ENCODE measurements at places on chromosomes 4 and X.

- peak; percentile 43 for DNase-seq
Measured at GRCh38 chr4:101169044-101170014, 178.0 kb downstream of the PPP3CA start.

DNA sequence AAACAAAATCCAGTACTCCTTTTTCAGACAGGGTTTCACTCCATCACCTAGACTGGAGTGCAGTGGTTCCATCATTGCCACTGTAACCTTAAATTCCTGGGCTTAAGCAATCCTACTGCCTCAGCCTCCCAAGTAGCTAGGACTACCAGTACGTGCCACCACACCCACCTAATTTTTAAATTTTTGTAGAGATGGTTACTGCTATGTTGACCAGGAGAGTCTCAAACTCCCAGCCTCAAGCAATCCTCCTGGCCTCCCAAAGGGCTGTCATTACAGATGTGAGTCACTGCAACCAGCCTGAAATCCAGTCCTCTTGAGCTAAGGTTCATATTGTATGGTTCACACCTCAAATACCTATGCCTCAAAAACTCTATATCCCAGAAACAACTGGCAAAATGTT, 22.4 kb downstream of the ANKRD17 start:
- no peak for DNase-seq

- no peak for DNase-seq
Measured at GRCh38 chr4:126441173-126442035, 1126.6 kb downstream of the FAT4 start.

DNA sequence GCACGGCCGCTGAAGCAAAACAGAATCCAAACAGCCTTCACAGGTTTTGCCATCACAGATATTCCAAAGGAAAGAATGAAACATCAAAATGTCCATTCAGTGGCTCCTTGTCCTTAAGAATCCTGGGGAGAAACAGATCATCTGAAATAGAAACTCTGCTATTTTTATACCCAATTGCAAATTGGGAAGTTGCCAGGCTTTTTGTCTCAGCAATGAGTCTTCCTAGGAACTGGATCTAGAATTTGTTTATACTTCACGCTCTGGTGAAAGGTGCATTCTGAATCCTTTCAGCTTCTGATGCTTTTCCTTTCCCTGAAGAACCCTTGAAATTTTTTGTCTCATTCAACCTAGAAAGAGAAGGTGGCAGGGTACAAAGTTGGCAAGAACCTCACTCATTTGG, 218.9 kb downstream of the FBXW7 start:
- DNase-seq, result peak; percentile 14

- no peak for DNase-seq
Measured at GRCh38 chrX:148535639-148536038, 35.2 kb downstream of the AFF2 start.

GRCh38 chrX:66919280-66919832, 280.5 kb upstream of the EDA2R start:
- peak; percentile 58 for DNase-seq

DNA sequence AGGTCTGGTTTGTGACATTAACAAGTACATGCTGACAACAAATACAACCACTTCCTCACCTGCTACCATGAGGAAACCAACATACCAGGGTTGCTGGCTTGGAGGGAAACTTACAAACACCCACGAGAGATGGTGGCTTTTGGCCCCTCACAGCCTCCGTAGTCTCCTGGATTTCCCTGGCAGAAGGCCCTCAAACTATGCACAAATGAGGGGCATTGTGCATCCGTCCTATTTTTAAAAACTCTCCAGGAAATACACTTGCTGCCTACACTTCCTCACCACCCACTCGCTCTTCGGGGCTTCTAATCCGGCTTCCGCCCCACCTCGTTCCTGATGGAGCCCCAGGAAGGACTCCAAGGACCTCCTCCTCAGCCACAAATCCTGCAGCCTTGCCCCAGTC, 355.0 kb upstream of the GATB start:
- DNase-seq, result no peak

DNA sequence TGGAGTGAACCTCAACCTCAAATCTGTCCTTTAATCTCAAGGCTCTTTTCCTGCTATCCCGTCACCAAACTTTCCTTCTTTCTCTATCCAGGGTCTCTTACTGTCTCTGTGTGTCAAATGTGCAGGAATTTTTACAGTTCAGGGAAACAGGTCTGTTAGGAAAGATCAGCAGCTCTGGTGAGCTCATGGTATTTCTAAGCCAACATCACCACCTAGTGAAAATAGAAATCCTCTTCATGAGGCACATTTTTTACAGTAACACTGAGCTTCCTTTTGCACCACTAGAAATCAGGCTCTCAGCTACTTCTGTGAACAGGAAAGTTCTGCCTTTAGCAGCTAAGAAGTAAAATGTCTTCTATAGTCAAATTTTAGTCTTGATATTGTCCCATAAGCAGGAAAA, 39.6 kb downstream of the NUDT11 start:
- DNase-seq, result no peak

GRCh38 chr4:170047771-170048354, 21.7 kb upstream of the MFAP3L start:
- peak; percentile 14 for DNase-seq

GRCh38 chr4:52641854-52642563, 17.1 kb downstream of the USP46 start:
- DNase-seq, result peak; percentile 30

GRCh38 chr4:108361886-108362285, 193.2 kb upstream of the LEF1 start:
- DNase-seq, result no peak

GRCh38 chr4:30600246-30601017, 119.7 kb upstream of the PCDH7 start:
- no peak for DNase-seq

DNA sequence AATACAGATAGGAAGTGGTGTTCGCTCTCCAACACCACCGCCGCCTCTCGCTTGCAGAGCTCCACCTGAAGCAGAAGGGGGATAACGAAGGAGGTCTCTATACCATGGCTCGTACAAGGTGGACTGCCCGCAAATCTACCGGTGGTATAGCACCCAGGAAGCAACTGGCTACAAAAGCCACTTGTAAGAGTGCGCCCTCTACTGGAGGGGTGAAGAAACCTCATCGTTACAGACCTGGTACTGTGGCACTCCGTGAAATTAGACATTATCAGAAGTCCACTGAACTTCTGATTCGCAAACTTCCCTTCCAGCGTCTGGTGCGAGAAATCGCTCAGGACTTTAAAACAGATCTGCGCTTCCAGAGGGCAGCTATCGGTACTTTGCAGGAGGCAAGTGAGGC, 5.2 kb upstream of the BMP15 start:
- DNase-seq, result no peak

DNA sequence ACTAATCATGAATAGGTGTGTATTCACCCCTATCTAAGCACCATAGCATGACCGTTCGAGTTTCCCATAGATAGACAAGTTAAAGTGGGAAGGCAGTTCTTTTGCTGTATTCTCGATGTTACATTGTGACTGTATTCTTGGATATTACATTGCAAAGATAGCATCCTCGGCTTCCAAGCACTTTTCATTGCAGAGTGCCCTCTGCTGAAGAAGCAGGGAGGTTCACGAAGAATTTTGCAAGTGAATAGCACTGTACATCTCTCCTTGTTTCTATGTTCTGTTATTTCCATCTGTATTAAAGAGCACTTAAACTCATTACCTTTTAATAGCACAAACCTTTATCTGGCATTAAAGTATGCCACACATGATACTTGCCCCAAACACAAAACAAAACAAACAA, 426.7 kb upstream of the ARX start:
- no peak for DNase-seq

DNA sequence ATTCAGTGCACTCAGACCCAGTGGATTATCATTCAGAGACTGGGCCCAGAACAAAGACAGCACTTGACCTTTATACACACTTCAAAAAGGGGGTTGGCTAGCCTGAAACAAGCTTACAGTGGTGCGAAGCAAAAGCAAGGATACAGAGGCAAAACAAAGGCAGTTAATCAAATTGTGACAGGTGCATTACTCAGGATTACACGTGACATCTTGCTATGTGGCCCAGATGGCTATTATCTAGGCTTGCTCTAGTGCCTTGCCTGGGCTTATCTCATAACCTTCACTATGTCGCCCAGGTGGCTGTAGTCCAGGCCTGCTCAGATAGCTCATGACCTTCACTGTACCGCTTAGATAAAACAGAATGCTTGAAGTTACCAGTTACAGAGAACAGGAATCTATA, 1092.1 kb upstream of the PRKX start:
- no peak for DNase-seq

DNA sequence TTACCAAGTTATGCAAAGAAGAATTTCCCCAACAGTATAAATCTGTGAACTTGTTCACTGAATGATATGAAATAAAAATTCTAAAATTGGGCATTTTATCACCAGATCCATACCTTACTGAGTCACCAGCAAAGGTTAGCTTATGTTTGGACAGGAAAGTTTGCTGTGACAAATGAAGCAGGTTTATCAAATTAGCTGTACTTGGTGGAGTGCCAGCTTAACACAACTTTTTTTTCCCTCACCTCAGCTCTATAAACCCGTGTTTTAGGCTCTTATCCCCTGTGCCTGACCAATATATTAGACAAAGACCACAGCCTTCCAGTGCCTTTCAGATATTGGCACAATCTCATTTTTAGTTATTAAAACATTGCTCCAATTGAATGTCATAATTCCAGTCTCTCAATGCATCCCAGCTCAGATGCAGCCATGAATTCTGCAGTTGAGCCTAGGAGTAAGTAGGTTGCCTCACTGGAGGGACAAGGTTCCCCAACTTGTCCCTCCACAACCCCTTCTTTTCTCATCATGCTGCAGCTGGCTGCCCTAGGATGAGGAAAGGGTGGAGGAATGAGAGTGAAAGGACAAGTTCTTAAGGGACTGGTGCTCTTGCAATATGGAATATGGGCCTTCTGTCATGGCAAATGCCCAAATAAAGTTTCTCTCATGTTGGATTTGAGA, 27.0 kb upstream of the PDGFC start:
- no peak for DNase-seq

- DNase-seq, result no peak
Measured at GRCh38 chrX:132483951-132484350, 4.9 kb downstream of the MBNL3 start.

GRCh38 chr4:150828159-150828558, 186.9 kb downstream of the LRBA start:
- no peak for DNase-seq

- no peak for DNase-seq
Measured at GRCh38 chr4:152698089-152698499, 18.3 kb upstream of the TMEM154 start.

GRCh38 chr4:55143858-55144257, 18.5 kb upstream of the KDR start:
- no peak for DNase-seq

- DNase-seq, result no peak
Measured at GRCh38 chr4:125547836-125548235, 233.1 kb downstream of the FAT4 start.

- no peak for DNase-seq
Measured at GRCh38 chr4:178612733-178613132, 1170.5 kb upstream of the AGA start.

DNA sequence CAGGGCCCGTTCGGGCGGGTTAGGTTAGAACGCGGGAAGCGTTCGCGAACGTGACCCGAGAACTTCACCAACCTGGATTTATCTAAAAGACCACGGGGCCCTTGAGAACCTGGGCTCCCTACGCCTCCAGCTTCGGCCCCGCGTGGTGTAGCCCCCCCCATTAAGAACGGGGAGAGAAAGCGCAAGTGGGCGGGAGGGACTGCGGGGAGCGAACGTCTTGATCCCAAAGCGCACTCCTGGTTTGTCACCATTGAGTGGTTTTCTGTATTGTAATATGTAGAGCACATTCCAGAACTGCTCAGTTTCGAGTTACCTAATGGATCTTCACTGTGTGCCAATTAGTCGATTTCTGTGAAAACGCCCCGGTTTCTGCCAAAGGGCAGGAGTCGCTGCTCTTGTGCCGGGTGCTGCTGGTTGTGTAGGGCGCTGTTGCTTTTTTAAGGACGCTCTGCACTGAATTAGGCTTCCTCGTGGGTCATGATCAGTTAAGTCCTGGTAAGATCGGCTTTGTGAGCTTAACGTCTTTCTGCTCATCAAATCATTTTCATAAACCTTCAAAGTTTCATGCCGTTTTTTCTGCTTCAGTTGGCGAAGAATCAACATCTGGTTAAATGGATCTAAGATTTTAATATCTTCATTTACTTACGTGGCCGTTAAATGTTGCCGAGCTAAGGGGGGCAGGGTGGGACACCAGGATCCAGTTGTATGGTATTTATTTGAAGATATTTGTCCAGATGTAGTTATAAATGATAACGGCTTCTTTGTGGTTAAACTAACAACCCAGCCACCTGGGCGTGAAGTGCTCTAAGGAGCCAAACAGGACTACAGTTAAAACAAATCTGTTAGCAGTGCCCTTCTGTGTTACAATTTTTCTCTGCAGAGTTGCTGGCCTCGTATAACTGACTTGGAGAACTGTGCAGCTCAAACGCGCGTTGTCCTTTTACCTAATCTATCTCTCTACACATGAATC, 809 bp downstream of the MND1 start:
- DNase-seq, result peak; percentile 54

DNA sequence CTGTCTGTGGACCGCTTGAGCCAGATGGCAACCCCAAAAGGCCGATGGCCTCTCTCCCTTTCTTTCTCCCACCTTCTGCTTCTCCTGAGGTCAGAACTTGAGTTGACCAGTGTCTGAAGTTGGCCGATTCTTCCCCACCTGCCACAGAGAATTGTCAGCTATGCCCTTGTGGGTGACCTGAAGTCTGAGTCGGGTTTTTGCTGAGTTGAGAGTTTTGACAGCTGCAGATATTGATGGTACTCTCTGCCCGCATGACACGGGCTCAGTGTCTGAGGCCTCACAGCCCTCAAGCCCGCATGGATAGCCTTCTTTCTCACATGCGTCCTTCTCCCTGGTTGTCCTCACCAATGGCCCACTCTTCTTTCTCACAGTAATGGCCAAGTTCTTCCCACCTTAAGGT, 111.0 kb downstream of the EFNB1 start:
- no peak for DNase-seq

GRCh38 chr4:184850431-184851199, 24.8 kb upstream of the ACSL1 start:
- no peak for DNase-seq

GRCh38 chr4:10104211-10104990, 12.2 kb downstream of the WDR1 start:
- no peak for DNase-seq

DNA sequence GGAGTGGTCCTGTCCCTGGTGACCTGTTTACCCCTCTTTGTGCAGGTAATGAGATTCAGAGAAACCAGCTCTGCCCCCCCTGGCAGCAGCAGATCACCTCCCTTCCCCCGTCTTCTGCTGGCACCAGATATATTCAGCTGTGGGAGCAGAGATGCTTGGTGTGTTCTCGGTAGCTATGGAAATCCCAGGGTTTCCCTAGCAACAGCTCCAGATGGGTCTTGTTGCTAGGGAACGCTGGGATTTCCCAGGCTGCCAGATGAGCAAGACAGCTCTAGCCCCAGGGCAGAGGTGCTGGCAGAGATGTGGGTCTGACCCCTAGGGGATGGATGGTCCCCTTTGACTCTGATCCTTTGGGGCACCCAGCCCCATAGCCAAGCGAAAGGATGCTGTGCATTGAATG, 20.2 kb downstream of the CETN2 start:
- DNase-seq, result no peak

- no peak for DNase-seq
Measured at GRCh38 chrX:42366181-42366580, 411.8 kb downstream of the PPP1R2C start.

All from Caki2 (cell line).